ENCODE measurements at places on chromosomes 16 and 17.

DNA sequence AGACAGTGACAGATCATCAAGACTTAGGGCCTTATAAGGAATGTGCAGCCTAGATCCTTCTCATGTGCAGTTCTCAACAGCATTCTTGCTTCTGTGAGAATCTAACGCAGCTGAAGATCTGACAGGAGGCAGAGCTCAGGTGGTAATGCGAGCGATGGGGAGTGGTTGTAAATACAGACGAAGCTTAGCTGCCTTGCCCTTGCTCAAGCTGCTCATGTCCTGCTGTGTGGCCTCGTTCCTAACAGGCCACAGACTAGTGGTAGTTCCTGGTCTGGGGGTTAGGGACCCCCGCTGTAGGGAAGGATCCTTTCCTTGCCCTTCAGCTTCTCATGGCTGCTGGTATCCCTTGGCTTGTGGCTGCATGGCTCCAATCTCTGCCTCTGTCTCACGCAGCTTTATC is 10.3 kb upstream of the NTN1 start:
- no peak for DNase-seq

- no peak for DNase-seq
Measured at GRCh38 chr17:46977750-46978488, 1.1 kb downstream of the RPRML start.

DNA sequence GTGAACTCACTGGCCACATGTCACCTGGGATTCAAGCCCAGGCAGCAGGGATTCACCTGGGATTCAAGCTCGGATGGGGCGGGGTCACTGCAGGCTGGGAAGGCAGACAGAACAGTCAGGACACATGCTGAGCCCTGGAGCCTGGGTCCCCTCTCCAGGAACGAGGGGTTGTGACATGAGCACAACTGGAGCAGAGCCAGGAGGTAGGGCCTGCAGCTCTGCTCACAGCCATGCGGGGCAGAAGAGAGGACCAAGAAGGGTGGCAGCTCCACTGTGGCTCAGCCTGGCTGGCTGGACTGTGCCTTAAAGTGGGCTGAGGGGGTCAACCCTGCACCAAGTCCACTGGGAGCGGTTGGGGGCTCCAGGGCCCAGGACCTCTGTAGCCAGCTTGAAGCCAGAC is 150.1 kb downstream of the RAB11FIP4 start:
- no peak for DNase-seq

DNA sequence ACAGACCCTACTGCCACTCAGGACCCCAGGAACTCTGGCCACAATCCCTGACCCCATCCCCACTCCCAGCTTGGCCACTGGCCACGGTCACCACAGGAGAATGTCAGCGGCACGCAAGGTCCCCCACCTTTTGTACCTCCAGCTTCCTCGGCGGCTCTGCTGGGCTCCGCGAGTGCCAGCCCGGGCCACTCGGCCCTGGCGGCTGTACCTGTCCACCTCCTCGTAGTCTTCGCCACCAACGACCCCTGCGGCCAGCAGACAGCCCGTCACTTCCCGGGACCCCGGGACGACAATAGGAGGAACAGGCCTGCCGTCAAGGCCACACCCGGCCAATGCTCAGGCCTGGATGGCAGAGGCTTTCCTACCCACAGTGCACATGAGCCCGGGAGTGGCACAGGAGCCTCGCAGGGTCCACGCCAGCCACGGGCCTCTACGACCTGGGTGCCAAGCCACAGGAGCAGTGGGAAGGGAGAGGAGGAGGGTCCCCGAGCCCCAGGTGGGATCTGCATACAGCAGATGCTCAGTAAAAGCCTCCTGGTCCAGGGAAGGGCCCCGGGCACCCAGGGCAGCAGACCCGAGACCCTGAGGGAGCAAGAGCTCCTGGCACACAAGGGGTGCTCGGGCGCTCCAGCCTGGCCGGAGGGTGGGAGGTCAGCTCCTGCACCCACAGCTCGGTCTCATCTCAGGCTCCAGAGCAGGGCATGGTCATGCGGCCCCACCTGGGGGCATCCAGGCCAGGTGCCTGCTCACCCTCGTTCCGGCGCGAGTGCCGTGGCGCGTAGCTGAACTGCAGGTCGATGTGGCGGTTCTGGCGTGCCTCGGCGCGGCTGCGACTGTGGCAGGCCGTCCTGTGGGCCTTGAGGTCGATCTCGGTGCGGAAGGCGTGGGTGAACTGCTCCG is 7.9 kb downstream of the ZNF598 start:
- no peak for DNase-seq

DNA sequence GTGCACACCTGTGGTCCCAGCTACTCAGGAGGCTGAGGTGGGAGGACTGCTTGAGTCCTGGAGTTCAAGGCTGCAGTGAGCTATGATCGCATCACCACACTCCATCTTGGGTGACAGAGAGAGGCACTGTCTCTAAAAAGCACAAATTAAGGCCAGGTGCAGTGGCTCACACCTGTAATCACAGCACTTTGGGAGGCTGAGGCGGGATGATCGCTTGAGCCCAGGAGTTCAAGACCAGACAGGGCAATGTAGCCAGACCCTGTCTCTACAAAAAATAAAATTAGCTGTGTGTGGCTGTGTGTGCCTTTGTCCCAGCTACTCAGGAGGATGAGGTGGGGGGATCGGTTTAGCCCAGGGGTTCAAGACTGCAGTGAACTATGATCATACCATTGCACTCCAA is 81.6 kb downstream of the BMERB1 start:
- DNase-seq = no peak

- no peak for DNase-seq
Measured at GRCh38 chr16:15636392-15636873, 6.5 kb downstream of the MARF1 start.

DNA sequence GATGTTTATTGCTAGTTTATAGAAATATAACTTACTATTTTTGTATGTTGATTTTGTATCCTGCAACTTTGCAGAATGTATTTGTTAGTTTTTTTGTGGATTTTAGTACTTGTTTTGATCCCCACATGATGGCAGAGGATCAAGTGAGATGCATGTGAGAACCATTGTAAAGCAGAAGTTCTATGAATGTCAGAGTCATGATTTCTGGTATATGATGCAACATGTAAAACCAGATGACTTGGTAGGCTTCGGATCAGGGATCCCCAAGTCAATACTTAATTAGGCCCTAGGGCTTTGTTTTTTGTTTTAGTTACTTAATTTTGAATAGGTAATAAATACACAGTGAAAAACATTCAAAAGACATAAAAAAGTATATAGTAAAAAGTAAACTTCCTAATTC is 45.8 kb downstream of the ESRP2 start:
- DNase-seq = peak; percentile 40

DNA sequence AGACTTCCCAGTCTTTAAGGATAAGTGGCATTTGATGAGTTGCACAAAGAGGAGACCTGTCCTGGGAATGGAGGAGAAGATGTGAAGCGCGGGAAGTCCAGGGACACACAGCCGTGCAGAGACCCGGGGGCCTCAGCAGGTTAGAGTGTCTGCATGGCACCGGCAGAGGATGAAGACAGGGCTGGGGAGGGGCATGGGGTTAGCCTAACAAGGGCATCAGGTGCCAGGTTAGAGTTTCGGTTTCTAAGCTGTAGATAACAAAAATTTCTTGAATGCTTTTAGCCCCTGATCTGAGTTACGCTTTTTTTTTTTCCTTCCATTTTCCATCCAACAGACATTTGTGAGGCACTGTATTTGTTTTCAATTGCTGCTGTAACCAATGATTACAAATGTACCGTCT is 594.3 kb downstream of the MAF start:
- DNase-seq = no peak

DNA sequence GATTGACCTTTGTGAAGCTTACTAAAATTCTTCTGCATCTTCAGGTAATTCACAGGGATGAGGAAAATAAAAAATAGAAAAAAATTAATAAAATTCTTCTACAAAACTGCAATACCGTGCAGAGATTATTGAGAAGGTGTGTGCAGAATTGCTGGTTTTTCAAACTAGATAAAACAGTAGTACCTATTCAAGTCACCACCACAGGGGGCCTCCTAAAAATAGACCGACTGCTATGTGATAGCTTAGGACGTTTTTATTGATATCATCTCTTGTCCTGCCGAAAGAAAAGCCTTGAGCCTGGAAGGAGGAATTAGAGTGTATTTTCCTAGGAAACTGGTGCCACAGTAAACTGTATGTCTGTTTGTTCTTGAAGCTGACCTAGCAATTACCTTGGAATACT is 325.9 kb downstream of the ZFHX3 start:
- no peak for DNase-seq

- no peak for DNase-seq
Measured at GRCh38 chr16:67923414-67924116, 8.1 kb downstream of the CTRL start.

DNA sequence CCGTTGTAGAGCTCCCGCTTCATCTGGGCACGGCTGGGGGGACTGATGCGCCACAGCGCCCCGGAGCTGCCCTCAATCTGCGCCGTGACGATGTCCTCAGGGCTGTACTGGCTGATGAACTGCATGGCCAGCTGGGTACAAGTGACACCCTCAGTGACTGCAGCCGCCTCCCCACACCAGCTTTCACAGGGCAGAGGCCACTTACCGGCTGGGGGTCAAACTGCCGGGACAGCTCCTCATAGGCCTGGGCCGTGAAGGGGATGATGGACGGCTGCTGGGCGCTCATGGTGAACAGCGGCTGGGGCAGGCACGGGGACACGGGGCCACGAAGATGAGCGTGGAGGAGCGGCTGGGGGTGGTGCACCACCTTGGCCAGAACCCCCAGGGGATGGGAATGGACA is 10.3 kb downstream of the CTU2 start:
- DNase-seq = no peak

DNA sequence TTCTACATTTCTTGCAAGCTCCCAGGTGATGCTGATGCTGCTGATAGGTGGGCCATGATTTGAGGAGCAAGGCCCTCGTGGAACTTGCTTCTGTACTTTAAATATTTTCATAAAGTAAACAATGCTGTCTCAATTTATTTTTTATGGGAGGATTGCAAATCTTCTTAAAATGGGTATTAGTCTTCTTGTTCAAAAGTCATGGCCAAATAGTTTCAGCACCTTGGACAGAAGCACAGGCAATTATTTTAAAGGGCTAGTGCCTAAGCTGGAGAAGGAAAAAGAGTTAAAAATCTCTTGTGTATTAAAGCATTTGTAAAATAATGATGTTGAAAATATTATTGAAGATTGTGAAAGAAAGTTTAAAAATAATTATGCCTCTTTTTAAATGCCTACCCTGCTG is 50.5 kb downstream of the GPR139 start:
- DNase-seq = peak; percentile 1

- DNase-seq = peak; percentile 76
Measured at GRCh38 chr17:19958023-19958422, 19.6 kb downstream of the AKAP10 start.

DNA sequence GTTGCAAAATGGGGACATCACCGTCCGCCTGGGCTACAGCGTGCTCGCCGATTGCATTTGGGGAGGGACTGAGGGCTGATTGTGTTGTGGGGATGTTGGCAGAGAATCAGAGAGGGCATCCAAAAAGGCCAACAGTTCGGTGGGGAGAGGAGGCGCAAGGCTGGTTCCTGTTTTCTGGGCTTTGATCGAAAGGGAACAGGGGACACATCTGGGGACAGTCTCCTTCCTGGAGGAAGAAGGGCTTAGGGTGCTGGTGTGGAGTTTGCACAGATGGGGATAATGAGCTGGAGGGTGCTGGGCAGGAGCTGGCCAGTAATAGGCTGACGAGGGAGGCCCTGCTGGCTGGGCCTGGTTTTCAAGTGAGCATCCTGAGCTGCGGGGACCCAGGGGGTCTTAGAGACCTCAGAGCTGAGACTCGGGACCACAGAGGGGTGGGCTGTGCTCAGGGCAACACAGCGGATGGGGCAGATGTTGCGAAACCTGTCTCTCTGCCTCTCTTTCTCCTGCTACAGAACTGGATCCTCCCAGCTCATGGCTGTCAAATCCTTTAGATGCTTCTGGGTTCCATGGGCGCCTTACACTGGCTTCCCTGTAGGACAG is 288.7 kb downstream of the SEC14L1 start:
- no peak for DNase-seq

- no peak for DNase-seq
Measured at GRCh38 chr17:34199454-34199853, 55.6 kb upstream of the CCL2 start.

DNA sequence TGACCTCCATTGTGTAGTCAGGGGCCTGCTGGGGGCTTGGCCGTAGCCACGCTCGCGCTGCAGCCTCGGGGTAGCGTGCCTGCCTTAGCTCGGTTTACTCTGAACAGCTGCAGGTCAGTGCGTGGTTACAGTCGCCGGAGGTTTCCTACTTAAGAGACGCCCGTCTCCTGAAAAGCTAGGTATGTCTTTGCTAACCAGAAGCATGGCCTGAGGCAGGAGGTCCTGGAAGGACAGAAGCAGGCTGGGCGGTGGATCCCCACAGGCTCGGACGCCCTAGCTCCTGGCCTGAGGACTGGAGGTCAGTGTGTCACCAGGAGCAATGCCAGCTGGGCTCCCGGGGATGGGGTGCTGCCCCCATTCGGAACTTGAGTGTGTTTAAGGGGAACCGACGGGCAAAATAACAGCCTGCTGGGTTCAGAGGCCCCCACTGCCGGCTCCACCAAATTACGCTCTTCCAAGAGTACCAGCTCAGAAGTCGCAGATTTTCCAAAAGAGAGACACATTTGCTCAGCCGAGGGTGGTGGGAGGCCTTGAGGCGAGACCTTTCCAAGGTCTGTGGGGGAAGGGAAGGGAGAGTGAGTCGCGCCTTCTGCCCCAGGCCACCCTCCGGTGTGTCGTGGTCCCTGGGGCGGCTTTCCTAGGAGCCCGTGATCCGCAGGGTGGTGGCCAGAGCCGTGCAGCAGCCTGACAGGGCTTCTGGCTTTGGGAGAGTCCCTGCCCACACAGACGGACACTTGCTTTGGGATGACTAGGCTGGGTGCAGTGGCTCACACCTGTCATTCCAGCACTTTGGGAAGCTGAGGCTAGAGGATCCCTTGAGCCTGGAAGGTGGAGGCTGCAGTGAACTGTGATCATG is 3.9 kb upstream of the GNG13 start:
- DNase-seq = no peak

GRCh38 chr17:62670202-62670821 is 42.8 kb downstream of the MRC2 start:
- no peak for DNase-seq

DNA sequence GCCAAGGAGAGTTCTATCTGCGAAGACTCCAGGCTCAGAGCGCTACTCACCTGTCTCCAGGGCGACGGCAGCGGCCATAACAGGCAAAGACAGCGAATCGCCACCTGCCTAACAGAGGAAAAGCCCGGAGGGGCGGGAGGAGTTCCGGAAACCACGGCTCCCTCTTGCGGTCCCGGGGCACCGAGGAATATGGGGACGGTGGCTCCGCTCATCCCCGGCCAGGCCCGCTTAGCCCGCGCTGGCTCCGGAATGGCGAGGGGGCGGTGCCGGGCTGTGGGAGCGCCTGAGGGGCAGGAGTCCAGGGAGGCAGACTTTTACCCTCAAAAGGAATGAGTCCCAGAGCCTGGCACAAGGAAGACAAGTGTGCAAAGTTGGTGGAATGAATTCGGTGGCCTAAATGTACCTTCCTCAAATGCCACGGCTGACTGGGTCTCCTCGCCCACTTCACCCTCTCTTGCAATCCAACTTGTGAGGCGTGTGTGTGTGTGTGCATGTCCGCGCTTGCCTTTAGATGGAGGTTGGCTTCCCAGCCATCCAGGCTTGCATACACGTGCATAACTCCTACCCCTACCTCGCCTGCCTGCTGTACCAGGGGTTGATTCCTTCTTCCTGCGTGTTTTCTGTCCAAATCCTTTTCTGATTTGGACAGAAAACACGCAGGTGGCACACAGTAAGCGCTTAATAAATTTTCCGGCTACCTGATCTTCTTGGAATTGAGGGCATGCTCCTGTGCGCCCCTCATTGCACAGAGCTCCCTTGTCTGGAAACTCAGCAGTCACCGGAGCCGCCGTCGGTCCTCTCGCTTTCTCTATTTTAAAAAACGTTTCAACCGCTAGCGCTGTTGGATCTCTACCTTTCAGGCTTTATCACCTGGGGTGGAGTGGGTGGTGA is 3.5 kb downstream of the C17orf100 start:
- no peak for DNase-seq
